CD4-positive, alpha-beta T cell treated with Interferon alpha-2 for 1 hour (primary cell): ENCODE measurements at places on chromosomes 7 and 10.

DNA sequence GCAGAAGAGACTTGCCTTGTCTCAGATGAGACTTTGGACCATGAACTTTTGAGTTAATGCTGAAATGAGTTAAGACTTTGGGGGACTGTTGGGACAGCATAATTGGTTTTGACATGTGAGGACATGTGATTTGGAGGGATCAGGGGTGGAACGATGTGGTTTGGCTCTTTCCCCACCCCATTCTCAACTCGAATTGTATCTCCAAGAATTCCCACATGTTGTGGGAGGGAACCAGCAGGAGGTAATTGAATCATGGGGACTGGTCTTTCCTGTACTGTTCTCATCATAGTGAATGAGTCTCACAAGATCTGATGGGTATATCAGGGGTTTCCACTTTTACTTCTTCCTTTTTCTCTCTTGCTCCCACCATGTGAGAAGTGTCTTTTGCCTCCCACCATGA, 229.7 kb upstream of the KCND2 start:
- DNase-seq: no peak

GRCh38 chr7:91286432-91286831, 22.2 kb downstream of the FZD1 start:
- DNase-seq: no peak

DNA sequence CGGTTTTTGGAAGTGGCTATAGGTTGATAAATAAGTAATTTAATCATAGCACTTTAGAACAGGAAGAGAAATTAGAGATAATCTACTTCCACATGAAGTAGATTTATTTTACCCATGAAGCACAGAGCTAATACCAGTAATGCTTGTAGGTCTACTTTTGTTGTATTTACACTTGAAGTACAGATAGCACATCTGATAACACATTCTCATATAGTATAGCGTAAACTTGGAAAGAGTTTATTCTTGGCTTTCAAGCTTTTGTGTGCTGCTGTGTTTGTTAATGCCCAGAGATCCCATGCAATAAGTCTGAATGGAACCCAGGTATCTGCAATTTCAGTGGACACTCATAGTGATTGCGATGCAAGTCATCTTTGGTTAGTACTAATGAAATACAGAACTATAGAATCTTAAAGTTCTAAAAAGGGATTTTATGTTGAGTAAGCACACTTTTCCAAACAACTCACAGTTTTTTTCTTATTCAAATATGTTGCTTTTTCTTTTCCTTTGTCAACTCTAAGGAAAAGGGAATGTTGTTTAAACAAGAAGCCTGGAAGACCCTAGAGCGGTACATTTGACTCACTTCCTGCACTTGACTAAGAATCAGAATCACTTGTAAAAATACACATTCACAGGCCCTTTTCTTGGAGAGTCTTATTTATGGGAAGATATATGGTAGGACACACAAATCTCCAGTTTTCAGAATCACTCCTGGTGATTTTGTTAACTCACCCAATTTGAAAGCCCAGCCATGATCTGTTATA, 105.8 kb downstream of the GNAI1 start:
- DNase-seq: no peak

DNA sequence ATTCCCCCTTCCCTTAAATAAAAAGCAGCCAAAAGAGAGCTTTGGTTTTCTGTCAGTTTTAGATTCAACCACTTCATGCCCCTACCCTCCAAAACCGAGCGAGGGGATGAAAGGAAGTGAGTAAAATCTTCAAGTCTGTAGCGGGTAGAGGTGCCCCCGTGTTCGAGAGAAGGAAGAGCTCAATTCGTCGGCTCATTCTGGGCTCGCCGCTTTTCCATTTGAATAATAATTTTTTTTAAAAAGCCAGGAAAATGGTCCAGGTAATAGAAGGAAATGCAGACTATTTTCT, 436.2 kb upstream of the GALNT17 start:
- no peak for DNase-seq

DNA sequence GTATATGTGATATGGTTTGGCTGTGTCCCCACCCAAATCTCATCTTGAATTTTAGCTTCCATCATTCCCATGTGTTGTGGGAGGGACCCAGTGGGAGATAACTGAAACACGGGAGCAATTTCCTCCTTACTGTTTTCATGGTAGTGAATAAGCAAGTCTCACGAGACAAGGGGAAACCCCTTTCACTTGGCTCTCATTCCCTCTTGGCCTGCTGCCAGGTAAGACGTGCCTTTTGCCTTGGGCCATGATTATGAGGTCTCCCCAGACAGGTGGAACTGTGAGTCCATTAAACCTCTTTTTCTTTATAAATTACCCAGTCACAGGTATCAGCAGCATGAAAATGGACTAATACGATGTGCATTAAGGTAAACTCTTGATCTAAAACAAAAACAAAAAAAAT, 357.1 kb upstream of the AOAH start:
- DNase-seq: no peak

- DNase-seq: no peak
Measured at GRCh38 chr7:79459381-79459780, 5.9 kb upstream of the MAGI2 start.

GRCh38 chr10:50388181-50388580, 136.9 kb upstream of the ASAH2 start:
- no peak for DNase-seq

DNA sequence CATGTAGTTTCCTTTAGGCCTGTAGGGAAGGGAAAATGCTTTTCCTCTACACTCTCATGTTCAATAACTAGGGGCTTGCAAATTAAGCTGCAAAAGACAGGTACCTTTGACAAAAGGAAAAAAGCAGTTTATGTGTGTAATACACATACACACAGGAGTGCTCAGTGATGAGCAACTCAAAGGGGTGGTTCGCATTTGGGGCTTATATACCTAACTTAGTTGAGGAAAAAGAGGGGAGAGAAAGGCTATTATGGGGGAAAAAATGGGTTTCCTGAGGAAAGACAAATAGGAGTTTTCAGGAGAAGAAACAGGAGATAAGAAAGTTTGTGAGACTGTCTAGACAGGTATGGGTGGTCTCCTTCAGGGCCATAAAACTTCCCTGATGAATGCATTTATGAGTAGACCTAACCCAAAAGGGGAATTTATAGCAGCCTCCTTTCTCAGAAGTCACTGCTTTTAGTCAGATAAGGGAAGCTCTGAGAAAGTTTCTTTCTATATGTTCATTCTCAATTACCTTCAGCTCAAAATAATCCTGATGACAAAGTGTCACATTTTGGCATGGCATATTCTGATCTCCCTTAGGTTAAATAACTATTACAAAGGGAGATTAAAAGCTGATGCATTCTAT, 55.2 kb upstream of the EZH2 start:
- no peak for DNase-seq

DNA sequence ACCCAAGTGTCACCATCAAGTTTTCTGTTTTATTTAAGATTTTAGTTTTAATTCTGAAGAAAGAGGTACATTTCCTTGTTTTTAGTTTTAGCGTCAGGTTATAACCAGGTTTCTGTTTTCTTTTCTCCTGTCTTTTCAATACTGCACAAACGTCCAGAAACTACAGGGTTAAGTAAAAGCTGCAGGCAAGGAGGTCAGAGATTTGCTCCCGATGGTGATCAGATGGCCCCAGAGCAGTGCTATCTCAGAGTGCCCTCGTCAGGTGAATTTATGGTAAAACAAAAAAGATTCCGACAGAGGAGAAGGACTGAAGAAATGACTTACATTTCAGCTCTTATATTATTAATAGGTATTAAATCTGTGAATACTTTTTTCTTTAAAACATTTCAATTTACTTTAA, 128.2 kb downstream of the STRA8 start:
- DNase-seq: no peak

- no peak for DNase-seq
Measured at GRCh38 chr10:5965266-5965665, 12.1 kb downstream of the IL15RA start.

- DNase-seq: no peak
Measured at GRCh38 chr10:78952030-78952429, 116.7 kb upstream of the ZMIZ1 start.

GRCh38 chr7:94060752-94061151, 56.6 kb upstream of the BET1 start:
- DNase-seq: no peak

GRCh38 chr7:121032645-121033460, 44.3 kb downstream of the CPED1 start:
- no peak for DNase-seq

DNA sequence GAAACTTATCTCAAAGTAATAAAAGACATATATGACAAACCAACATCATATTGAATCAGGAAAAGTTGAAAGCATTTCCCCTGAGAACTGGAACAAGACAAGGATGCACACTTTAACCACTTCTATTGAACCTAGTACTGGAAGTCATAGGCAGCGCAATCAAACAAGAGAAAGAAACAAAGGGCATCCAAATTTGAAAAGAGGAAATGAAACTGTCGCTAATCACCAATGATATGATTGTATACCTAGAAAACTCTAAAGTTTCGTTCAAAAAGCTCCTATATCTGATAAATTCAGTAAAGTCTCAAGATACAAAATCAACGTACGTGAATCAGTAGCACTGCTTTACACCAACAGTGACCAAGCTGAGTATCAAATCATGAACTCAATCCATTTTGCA, 137.7 kb upstream of the TEX47 start:
- no peak for DNase-seq

DNA sequence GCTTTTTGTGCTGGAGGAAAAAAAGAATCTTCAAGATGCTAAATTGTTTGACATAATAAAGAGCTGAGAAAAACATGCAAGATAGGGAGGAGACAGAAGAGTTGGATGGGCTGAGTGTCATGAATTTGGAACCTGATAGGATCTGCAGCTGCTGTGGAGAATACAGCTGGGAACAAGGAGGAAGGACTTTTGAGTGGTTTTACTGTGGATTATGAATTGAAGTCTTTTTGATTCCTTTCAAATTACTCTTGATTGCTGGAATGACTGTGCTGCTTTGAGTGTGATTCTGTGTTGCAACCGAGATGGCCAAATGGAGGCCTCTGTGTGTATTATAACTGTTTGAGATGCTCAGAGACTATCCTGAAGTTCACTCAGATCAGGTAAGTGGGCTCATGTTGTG, 4.0 kb downstream of the EFCAB10 start:
- no peak for DNase-seq

GRCh38 chr10:12412666-12413368, 63.5 kb downstream of the CAMK1D start:
- peak; percentile 3 for DNase-seq

- DNase-seq: no peak
Measured at GRCh38 chr7:136911344-136911743, 42.9 kb downstream of the CHRM2 start.

- DNase-seq: peak; percentile 48
Measured at GRCh38 chr7:142711746-142712616, 37.3 kb upstream of the PRSS1 start.

DNA sequence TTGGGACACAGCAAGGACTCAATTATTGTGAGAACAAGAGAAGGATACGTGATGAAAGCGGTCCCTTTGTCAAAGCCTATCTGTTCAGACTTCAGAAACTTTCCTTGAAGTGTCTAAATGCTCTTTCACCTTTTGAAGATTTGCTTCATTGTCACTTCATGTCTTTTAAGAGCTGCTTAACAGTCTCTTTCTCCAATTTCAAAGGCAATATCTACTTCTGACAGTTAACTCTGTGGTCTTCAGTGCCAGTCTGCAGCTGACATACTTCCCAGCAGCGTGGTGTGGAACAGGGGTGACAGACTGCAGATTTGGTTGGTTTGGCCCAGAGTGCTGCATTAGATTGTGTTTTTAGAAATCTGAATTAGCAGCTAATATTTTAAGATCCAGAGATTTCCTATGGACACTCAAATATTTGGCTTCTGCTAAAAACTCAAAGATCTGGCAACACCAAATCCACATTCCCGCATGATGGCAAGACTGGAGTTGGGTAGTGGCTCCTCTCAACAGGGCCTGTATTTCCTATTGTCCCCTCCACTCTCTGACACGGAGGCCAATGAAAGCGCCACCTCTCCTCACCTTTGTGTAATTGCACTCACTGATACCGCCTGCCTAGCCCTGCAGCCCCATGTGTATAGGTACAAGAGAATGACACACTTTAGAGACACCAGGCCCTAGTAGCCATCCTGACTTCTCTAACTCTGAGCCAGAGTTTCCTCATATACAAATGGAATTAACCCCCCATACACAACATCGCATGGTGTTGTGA, 11.5 kb downstream of the SCRN1 start:
- no peak for DNase-seq

DNA sequence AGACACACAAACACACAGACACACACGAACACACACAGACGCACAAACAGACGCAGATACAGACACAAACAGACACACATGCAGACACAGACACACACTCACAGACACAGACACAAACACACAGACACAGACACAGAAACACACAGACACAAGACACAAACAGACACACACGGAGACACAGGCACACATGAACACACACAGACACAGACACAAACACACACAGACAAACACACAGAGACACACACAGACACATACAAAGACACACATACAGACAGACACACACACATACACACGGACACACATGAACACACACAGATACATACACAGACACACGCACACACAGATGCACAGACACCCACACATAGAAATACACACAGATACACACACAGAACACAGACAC, 434.9 kb downstream of the DNAJB6 start:
- no peak for DNase-seq

DNA sequence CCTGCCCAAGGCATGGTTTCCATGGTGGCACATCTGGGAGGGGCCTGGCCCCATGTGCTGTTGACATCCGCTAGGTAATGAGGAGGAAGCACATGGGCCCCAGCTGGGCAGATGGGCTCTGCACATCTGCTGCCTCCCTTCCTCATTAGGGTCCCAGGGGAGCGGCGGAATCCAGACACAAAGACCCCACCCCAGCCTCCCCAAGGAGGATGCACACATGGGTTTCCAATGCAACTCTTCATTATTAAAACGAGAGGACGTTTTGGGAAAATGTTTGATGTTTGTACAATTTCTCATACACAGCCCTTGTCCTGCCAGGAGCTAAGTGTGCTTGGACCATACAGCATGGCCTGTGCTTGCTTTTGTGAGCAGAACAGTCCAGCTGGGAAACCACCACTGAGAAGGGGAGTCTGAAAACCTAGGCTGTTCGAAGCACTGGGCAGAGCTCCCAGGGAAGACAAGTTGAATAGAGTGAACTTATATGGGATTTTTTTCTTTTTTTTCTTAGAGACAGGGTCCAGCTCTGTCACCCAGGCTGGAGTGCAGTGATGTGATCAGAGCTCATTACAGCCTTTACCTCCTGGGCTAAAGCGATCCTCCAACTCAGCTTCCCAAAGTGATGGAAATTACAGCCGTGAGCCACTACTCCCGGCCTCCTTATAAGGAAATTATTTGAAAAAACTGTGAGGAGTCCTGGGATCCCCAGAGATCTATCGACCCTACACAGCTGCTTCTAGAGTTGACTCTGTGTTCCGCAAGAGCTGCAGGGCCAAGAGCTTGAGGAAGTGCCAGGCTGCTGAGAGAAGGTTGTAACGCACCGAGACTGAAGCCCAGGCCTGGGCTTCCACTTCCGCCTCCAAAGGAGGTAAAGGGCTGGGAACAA, 23.4 kb downstream of the FAM107B start:
- peak; percentile 70 for DNase-seq

GRCh38 chr10:124641282-124642087, 102.7 kb downstream of the FAM53B start:
- peak; percentile 60 for DNase-seq

DNA sequence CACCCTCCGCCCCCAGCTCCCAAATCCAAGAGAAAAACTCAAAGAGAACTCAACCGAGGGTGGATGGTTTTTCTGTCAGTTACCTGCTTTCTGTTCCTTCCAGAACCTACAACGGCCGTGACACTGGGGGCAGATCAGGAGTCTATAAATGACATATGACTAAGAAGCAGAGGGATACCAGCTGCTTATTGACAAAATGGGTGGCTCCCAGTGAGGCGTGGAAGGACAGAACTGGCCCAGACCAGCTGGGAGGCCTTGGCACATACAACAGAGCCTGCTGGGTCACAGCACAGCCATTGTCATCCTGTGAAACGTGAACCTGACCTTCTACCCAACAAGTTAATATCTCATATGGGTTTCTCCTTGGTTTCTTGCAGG, 84.3 kb upstream of the ADRB1 start:
- DNase-seq: no peak
